ENCODE measurements at places on chromosomes 1 and 21.

- DNase-seq = no peak
Observed at GRCh38 chr1:42734201-42735035, 5.6 kb downstream of the CLDN19 start.

- DNase-seq = no peak
Observed at GRCh38 chr1:83016354-83016849, 982.5 kb downstream of the TTLL7 start.

GRCh38 chr1:205589046-205589445, 42.8 kb downstream of the ELK4 start:
- no peak for DNase-seq

DNA sequence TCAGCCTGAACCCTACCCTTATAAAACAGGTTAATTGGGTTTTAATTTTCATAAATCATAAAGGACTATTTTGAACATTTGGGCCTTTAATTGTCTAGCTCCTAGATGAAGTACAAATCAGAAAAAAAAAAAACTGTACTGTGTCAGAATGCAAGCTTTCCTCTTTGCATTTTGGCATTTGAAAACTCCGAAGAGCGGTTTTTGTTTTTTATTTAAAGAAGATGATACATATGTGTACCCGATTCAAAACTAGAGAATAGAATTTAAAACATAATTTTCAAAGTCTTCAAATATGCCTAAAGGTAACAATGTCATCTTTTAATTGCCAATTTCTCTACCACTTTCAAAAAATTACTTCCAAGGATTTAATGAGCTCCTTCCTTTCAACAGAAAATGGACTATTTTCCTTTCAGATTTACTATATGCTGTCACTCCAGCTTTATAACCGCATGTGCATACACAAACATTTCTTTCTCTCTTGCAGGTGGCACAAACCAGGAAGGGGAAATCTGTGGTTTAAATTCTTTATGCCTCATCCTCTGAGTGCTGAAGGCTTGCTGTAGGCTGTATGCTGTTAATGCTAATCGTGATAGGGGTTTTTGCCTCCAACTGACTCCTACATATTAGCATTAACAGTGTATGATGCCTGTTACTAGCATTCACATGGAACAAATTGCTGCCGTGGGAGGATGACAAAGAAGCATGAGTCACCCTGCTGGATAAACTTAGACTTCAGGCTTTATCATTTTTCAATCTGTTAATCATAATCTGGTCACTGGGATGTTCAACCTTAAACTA, 33.7 kb downstream of the MRPL39 start:
- DNase-seq = peak; percentile 10

GRCh38 chr1:222653178-222653827, 35.4 kb downstream of the MIA3 start:
- no peak for DNase-seq

All from PC-9 (cell line).